ENCODE measurements at places on chromosomes 5 and 9. TPM values are rescaled to one million over a fixed set of nuclear protein-coding genes. Genes with fewer than 3 reads are reported as not detected.
A peak's percentile ranks its signal among the peaks of the same experiment; 100 is the strongest.

MSX2 gene
- total RNA-seq = 3.8 TPM

MAMDC2 gene
- not detected for total RNA-seq

CER1 gene
- total RNA-seq = not detected

MEIKIN gene
- total RNA-seq = not detected

WHRN gene
- total RNA-seq = 1.7 TPM

ARL14EPL gene
- 0.20 TPM for total RNA-seq

GRCh38 chr5:117262572-117263131, 688.0 kb upstream of the SEMA6A start:
- DNase-seq = no peak

DNA sequence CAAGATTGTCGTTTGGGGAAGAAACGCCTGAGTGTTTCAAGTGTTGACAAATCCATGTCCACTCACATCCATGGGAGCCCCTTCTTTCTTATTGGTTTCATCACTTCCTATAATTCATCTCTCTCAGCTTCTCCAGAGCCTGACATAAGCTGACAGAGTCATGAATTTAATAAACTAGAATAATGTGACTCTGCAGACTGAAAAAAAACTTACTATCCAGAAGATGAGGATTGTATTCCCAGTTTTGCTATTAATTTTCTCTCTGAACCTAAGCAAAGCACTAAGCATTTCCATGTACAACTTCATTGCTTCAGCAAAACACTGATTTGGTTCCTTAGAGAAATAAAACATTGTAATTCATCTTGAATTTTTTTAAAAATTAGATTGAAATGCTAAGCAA, 691.8 kb downstream of the MTRR start:
- DNase-seq = no peak

- DNase-seq = peak; percentile 91
Observed at GRCh38 chr9:98971168-98971914, 27.6 kb downstream of the COL15A1 start.

GRCh38 chr9:74304598-74304997, 192.5 kb upstream of the RORB start:
- no peak for DNase-seq

DNA sequence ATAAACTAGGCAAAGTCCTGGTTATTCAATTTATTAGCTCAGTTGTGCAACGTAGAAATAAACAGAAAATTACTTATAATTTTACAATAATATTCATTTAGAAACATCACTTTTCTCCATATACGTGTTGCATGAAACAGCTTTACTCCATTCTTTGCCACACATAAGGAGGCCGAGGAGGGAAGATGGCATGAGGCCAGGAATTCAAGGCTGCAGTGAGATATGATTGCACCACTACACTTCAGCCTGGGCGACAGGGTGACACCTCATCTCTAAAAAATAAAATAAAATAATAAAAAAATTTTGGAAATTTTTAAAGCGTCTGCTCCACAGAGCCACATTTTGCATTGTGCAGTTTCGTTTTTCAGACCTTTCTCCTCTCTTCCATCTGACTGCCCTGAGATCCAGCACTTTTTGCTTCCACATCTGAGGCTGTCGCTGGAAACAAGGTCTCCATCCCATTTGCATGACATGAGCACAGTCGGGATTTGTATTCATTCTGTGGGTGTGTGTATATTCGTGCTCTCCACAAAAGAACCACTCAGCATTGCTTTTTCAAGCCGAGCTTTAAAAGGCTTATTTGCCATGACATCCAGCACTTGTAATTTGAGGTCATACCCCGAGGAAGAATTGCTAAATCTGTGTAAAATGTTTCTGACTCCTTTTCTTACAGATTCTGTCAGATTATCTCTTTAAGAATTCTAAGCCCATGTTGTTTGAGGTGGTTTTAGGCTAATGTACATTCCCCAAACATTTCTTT, 98.6 kb upstream of the MSX2 start:
- peak; percentile 24 for DNase-seq

GRCh38 chr5:142461028-142461590, 136.3 kb upstream of the SPRY4 start:
- peak; percentile 45 for DNase-seq

- no peak for DNase-seq
Observed at GRCh38 chr5:82674671-82675070, 396.5 kb upstream of the RPS23 start.

GRCh38 chr9:135884328-135885035, 22.9 kb downstream of the CAMSAP1 start:
- DNase-seq = no peak

GRCh38 chr5:146732962-146733361, 145.6 kb downstream of the PPP2R2B start:
- no peak for DNase-seq

GRCh38 chr5:169417676-169418075, 116.7 kb upstream of the SLIT3 start:
- DNase-seq = no peak

- DNase-seq = no peak
Observed at GRCh38 chr9:130395810-130396435, 48.8 kb upstream of the ASS1 start.

DNA sequence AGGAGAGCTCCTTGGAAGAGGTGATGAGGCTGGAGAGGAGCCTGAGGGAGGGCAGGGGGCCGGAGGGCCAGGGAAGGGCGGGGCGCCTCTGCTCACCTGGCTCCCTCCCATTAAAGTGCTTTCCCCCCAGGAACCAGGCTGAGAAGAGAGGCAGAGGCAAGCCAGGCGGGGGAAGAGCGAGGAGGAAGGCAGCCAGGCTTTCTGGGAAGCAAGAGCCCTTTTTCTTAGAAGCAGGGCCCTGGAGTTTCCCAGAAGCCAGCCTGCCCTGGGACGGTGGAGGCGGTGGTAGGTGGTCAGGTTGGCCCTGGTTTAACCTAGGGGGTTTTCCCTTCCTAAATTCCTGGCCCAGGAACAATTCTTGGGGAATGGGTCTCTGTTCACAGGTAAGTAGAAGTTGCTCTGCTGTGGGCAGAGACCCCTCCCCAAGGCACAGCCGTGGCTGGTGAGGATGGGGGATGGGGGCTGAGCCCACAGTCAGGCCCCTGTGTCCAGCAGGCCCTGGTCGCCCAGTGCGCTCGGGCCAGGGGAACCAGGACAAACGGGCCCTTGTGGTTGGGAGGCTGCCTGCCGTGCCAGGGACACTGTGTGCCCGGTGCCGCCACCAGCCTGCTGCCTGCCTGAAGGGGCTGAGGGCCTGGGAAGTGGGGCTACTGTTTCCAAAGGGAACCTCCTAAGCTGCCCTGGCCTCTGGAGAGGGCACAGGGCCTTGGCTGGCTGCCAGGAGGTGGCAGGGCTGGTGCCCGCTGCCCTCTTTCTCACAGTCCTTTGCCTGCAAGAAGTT, 16.6 kb upstream of the RALGDS start:
- DNase-seq = no peak

GRCh38 chr9:3719286-3719685, 193.5 kb upstream of the RFX3 start:
- peak; percentile 29 for DNase-seq

- peak; percentile 60 for DNase-seq
Observed at GRCh38 chr5:158287643-158288271, 428.8 kb upstream of the CLINT1 start.
